ENCODE measurements at places on chromosomes 5 and 9.

DNA sequence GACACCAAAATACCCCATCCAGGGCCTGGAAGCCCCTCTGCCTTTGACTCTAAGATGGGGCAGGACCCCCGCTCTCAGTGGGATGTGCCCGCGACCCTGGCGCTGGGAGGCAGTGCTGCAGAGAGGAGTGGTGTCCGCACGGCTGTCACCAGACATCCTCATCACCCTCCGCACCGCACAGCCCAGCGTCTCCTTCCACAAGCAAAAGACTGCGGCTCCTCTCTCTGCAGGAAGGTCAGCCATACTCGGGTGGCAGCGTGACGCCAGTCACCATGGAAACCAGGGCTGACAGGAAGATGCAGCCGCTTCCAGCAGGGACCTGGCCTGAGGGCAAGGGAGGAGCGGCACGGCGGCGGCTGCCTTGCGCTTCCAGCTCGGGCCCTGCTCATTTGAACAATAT lies 17.1 kb upstream of the SLC6A3 start:
- DNase-seq, result no peak

DNA sequence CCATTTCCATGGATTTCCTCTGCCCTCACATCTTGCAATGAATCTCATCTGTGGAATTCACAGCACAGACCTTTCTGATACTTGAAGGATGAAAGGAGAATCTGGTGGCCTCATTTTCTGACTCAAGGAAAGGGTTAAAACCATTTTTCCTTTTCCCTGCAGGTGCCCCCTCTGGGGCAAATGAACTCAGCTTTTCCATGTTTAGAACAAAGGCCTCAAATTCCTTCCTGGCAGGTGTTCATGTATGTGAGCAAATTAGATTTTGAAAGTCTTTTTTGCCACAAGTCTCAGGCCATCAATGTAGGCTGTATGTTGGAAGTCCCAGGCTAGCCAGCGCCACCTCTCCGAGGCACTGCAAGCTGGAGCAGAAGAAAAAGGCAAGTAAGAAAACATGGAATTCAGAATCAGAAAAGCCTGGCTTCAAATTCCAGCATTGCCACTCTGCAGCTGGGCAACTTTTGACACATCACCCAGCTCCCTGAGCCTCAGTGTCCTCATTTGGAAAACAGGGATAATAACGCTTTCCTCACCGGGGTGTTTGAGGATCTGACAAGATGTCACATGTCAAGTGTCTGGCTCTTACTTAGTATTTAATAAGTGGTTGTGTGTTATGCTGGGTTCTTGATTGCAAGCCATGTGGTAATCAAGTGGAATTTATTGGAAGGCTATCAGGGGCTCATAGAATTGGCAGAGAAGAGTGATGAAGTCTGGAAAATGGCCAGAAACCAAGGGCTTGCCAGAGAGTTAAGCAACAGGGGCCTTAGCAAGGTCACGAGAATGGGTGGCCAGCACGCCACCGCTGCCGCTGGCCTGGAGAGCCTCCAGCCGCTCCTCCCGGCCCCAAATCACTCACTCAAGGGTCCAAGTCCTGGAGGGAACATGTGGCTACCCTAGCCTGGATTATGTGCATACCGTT lies 48.4 kb upstream of the SMIM23 start:
- peak; percentile 78 for DNase-seq

GRCh38 chr9:128144239-128145181 lies 4.7 kb upstream of the LCN2 start:
- DNase-seq, result no peak

- DNase-seq, result no peak
Measured at GRCh38 chr9:129737479-129738274, 15.2 kb downstream of the PTGES start.

DNA sequence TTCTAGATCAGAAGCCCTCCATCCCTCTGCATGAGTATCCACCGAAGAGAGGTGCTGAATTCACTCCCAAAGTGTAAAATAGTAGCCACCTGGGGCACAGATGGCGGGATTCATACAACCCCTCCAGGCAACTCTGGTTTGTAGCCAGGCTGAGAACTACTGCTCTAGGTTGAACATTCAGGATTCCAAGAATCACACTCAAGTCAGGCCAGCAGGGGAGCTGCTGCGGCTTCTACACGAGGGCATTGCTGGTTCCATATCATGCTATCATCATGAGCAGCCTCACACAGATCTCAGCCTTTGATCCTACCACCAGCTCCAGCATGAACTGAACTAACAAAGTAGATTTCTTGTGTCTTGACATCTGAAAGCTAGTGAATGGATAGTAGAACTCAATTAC lies 367.9 kb downstream of the DIRAS2 start:
- DNase-seq, result no peak

GRCh38 chr5:68099327-68099726 lies 116.2 kb upstream of the PIK3R1 start:
- no peak for DNase-seq

GRCh38 chr5:148005788-148006520 lies 57.8 kb upstream of the SPINK5 start:
- no peak for DNase-seq

DNA sequence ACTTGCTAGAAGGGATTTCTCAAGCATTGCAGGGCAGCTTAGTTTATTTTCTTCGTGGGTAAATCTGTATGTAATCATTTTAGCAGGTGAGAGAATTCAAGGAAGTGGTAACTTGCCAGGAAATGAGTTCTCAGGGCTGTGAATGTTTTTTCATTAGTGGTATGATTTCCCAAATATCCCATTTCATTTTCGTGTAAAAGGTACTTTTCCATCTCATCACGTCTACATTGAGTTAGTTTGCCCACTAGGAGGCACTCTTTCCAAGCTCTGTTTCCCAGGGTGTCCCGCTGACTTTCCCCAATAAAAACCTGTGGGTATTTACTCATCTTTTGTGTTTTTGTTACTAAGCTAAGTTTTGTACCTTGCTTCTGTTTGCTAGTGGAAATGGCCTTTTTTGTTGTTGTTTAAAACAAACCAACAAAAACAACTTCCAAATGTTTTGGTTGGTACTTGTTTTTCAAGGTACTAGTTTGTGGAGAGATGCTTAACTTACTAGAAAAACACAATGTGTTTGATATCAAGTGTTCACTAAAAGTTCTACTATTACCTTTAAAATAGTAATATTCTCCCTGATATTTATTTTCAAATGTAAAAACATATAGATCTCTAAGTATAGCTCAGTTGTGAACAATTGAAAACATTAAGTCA lies 373.6 kb downstream of the ADGRV1 start:
- DNase-seq, result peak; percentile 39

- DNase-seq, result no peak
Measured at GRCh38 chr5:79456890-79457583, 56.9 kb downstream of the HOMER1 start.

DNA sequence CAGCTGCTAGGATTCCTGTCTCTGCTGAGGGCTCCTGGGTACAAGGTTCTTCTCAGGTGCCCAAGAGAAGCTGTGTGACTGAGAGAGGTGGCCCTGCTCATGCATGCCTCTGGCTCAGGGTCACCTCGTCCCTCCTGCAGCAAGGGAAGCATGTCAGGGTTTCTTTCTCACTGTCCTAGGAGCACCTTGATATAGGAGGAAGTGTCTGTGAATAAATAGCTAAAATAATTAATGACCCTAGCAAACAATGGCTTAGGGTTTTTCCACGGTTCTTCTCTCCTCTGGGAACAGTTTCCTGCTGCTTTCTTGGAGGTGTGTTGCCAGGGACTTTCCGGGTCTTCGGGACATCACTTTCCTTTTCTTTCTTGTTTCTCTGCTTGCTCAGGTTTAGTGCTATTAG lies 87.2 kb downstream of the ARHGAP26 start:
- no peak for DNase-seq

DNA sequence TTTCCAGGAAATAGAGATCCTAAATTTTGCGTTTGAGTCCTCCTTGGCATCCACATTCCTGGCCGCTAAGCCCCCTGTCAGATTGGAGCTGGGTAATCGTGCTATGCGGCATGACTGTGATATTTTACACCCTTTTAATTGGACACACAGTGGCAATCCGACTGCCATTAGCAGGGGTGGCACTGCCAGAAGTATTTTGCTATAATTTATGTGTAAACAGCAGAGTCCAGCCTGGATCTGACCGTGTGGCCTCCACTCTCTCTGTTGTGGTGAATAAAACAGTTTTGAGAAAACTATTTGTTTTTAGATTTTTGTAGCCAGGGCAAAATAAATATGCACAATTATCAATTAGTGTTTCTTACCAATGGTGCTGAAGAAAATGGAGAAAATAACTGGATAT lies 281.0 kb upstream of the IRX2 start:
- DNase-seq, result no peak

DNA sequence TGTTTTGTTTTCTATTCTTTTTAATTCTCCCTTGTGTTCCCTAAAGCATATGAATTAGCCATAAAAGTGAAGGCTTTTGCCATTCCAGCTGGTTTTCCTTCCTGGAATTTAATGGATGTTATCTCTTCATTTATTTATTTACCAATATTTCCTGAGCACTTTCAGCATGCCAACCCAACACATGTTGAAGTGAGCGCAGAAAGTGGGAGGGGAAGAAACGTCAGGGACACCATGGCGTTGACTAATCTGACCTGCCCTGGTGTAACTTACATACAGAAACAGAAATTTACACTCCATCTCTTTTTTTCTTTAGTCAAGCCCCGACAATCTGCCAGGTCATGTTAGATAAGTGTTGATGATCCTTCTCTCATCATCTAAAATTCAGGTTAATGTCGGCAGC lies 247.5 kb downstream of the PCSK5 start:
- no peak for DNase-seq

GRCh38 chr5:84088996-84089395 lies 295.7 kb downstream of the EDIL3 start:
- peak; percentile 26 for DNase-seq

GRCh38 chr9:14846871-14847311 lies 63.3 kb downstream of the FREM1 start:
- peak; percentile 13 for DNase-seq

DNA sequence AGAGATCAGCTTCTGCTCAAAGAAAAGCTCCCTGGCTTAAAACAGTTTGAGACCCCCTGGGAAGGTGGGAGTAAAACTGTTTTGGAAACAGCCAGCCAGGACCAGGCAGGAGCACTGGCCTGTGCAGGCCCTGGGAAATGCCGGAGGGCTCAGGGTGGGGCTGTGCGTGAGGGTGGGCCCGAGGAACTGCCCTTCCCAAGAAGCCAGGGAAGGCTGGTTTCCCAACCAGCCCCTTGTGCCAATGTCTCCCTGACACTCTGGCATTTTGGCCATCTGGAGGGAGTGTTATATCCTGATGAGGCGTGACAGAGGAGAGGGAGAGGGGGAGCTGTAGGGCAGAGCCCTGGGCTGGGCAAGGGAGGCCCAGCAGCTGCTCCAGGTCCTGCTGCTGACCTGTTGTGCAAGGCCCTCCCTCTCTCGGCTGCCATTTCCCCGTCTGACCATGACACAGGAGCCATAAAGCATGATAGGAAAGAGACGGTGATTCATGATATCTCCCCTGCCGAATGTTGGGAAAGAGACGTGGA lies 16.1 kb downstream of the OLFML2A start:
- no peak for DNase-seq

- no peak for DNase-seq
Measured at GRCh38 chr5:128773378-128773777, 191.9 kb upstream of the SLC27A6 start.

- DNase-seq, result no peak
Measured at GRCh38 chr5:77492653-77493000, 511 bp upstream of the WDR41 start.

- no peak for DNase-seq
Measured at GRCh38 chr9:136592666-136593065, 46.8 kb upstream of the NOTCH1 start.

- DNase-seq, result no peak
Measured at GRCh38 chr5:39194466-39195136, 24.8 kb downstream of the FYB1 start.

GRCh38 chr5:112800891-112801290 lies 60.2 kb upstream of the SRP19 start:
- no peak for DNase-seq

- DNase-seq, result no peak
Measured at GRCh38 chr5:120108586-120109248, 355.4 kb upstream of the PRR16 start.

DNA sequence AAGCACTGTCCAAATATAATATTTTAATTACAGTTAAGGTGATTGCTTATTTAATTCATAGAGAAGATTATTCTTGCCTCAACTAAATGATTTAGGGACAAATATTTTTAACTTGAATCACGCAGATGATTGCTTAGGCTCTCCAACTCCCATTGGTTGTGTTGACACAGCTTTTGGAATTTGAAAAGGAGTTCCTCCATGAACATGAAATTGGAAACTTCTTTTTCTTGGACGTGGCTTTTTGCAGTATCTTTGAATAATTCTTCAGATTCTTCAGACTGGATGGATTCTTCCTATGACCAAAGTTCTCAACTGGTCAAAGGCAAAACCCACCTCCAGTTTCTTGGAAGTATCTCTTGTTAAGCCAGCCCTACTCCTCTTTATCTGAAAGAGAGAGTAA lies 456.4 kb upstream of the KLF4 start:
- no peak for DNase-seq

- peak; percentile 45 for DNase-seq
Measured at GRCh38 chr9:128215491-128216409, 12.6 kb downstream of the DNM1 start.

- no peak for DNase-seq
Measured at GRCh38 chr9:72362118-72362531, 2.9 kb downstream of the ZFAND5 start.

DNA sequence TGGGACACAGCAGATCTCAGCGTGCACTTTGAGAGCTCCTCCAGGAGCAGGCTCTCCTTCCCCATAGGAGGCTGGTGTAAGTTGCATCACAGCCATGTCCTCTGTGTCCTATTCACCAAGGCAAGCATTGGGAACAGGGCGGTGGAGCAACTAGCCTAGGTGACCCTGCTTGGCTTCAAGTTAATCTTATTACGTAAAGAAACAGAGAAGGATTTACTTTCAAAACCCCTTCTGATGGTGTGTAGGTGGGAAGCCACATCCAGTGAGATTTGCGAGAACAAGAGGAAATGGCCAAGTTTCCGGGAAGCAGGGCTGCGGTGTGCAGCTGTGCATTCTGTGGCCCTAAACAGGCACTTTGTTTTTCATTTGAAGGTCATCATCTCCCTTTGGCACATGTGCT lies 80.2 kb downstream of the TRIO start:
- DNase-seq, result no peak

- no peak for DNase-seq
Measured at GRCh38 chr5:35863159-35863558, 6.5 kb downstream of the IL7R start.

- DNase-seq, result no peak
Measured at GRCh38 chr5:2378976-2379375, 372.5 kb downstream of the IRX2 start.

- no peak for DNase-seq
Measured at GRCh38 chr9:137396227-137396626, 26.7 kb downstream of the EXD3 start.

DNA sequence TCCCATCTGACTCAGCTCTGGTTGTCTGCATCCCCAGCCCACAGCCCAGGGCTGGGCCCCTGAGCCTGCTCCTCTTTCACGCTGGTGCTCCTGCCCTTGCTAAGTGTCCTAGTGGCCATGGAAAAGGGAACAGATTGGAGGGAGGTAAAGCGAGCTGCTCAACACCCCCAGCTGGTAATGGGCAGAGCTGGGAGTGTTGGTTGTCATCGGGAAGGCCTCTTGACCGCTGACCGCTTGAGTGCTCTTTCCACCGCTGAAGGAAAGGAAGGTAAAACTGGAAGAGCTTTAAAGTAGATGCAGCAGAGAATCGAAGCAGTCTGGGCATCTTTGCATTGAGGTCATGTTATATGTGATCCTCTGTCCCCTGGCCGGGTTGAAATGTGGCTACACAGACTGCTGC lies 60.2 kb downstream of the CRB2 start:
- no peak for DNase-seq

GRCh38 chr9:98612061-98612752 lies 96.5 kb downstream of the GABBR2 start:
- no peak for DNase-seq

GRCh38 chr9:23431459-23431858 lies 394.6 kb downstream of the ELAVL2 start:
- DNase-seq, result no peak

- no peak for DNase-seq
Measured at GRCh38 chr5:173549644-173550043, 66.8 kb downstream of the BOD1 start.
